ENCODE measurements at places on chromosomes 16 and 17.

DNA sequence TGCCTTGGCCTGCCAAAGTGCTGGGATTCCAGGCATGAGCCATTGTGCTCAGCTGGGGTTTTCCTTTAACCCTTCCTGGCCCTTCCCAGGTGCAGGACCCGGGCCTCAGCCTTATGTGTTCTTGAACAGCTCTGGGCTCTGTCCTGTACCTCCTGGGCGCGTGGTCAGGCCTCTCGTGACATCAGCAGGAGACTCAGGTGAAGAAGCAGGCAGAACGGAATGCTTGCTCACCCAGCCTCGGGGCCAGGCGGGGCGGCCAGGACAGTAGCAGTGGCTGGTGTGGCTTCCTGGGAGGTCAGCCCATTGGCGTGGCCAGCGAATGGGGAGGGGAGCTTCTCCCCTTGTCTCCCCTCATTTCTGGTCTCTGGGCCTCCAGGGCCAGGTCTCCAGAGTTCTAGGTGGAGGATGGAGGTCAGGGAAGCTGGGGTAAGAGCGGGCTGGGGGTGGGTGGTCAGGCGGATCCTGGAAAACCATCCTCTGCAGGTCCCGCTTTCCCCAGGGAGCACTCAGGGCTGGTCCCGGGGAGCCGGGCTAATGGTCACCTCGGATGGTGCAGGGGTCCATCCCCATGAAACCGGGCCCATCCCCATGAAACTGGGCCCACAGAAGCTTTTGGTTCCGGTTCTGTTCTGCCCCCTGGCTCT is 281.5 kb downstream of the SEC14L1 start:
- no peak for DNase-seq

- no peak for DNase-seq
Measured at GRCh38 chr16:87471278-87472141, 21.3 kb downstream of the ZCCHC14 start.

- DNase-seq, result no peak
Measured at GRCh38 chr17:62105861-62106260, 40.8 kb upstream of the MED13 start.

GRCh38 chr17:50735287-50735686 is 15.9 kb downstream of the LUC7L3 start:
- DNase-seq, result no peak

GRCh38 chr16:15672514-15673167 is 22.6 kb downstream of the NDE1 start:
- no peak for DNase-seq

- DNase-seq, result no peak
Measured at GRCh38 chr17:14318109-14318917, 17.4 kb downstream of the HS3ST3B1 start.

DNA sequence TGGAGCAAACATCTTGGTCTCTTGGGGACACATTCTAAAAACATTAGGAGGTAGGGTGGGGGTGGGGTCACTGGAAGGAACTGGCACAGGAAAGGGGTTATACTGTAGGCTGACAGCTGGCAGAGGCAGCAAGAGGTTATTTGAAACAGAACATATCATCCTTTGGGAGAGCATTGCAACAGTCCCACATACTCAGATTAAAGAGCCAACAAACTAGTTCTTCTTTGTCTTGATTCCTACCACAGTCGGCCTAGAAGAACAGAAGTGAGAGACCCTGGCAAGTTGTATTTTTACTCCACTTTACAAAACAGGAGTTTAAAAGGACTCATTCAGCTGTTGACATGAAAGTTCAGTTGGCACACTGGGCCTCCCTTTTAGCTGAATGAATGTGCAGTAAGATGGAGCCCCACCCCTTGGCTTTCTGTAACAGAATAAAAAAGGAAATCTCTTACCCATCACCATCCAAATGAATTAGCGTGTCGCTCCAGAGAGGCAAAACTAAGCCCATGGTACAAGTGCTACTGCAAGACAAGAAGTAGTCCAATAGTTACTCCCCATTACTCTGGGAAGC is 54.6 kb upstream of the CORO6 start:
- no peak for DNase-seq

DNA sequence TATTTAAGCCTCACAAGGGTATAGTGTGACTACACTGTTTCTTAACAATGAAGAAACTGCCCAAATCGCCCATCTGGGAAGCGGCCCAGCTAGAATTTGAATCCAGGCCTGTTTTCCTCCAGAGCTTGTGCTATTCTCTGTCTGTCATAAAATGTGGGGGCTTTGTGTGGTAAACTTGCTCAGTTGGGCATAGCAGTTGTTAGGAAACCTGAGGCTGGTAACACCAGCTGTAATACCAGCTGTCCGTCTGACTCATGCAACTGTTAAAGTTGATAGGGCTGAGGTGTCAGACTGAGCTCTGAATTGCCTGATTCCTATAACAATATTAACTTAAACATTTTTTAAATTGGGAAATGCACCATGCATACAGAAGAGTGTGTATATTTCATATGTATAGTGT is 9.3 kb downstream of the NOD2 start:
- DNase-seq, result no peak

DNA sequence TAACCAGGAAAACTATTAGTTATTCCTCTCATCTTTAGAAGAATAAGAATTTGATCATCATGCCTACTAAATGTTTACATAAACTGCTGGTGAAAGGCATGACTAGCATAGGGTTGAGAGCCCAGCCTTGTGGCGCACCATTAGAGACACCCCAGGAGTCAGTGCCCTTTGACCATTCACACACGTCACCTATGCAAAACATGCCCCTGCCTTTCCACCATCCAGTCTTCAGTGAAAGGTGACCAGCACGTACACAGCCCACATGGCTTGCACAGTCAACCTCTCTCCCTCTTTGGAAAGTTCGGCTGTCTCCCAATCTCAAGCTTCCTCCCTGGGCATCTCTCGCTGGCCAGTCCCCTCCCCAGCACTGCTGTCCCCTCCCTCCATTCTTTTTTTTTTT is 150.3 kb downstream of the ENGASE start:
- DNase-seq, result no peak

Measured in NCI-H1092 treated with DMSO at 0.1 percent for 48 hours (cell line).